ENCODE measurements at places on chromosomes 5 and 9. TPM values are rescaled to one million over a fixed set of nuclear protein-coding genes. Genes with fewer than 3 reads are reported as not detected.

DNA sequence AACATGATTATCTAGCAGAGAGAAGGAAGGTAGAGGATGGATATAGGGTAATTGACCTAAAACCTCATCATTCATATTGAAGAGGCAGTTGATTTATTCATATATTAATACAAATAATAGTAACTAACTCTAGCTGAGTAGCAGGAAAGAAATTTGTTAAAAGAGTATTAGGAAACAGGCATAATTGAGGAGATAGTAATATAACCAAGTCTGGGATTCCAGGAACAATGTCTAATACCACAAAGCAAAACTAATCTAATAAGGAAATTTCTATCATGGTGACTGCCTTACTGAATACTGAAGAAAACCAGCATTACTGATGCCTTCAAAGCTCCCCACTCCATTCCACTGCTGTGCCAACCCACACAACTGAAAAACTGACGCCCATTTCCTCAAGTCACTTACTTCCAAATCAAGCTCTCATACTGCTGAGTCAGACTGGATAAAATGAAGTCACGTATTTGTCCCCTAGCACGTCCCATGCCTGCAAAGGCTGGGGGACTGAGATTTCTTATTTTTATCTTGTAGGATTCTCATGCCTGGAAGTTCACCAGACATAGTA, 153.9 kb downstream of the SMC2 start:
- DNase-seq, result no peak

GRCh38 chr5:40502736-40503135, 177.0 kb upstream of the PTGER4 start:
- DNase-seq, result no peak

DNA sequence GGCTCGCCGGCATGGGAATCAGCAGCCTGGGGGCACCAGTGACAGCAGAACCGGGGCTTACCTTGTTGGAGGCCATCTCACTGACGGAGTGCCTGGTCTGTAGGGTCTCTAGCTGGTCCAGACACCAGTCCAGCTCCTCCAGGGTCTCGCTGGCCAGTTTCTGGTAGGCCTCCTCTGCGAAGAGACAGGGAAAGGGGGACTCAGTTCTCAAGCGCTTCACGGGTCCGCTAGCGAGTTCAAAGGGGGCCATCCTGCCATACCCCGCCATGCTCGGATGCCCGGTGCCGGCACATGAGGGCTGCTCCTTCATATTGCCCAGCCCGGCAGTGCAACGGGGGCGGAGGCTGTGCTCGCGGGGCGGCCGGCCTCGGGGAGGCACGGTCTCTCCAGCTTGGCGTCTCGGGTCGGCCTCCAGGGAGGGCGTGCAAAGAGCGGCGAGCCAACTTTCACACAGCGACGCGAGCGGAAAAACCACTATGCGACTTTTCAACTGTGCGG, 456.0 kb downstream of the RAB3C start:
- no peak for DNase-seq

DNA sequence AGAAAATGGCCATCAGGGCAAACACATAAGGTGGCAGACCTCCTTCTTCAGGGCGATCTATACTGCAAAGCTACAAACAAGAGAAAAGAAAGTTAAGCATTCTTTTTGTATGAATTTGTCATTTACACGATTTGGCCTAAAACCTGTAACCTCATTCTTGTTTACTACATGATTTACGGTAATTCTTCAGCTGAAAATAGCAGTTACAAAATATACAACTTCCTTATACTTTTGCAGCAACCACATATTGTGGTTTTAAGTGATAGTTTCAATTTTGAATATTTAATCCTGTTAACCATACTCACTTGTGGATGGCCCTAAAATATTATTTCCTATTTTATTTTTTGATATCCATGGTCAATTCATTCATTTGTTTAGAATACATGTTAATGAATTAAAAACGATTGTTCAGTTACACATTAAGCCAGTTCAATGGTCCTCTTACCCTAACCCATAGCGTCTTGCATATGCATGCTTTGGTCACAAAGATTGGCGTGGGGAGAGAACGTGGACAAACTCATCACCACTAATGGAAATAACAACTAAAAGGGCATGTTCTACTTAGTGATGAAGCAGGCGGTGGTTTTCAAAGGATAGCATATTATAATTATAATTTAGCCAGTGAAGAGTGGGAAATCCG, 16.6 kb downstream of the TUT7 start:
- no peak for DNase-seq

The MAP1B gene
- 14.7 TPM for polyA plus RNA-seq
